ENCODE measurements at places on chromosomes 4 and X.

GRCh38 chr4:25797136-25797535 lies 65.7 kb downstream of the SEL1L3 start:
- no peak for DNase-seq

GRCh38 chr4:56696056-56696455 lies 15.0 kb upstream of the HOPX start:
- DNase-seq: no peak

- DNase-seq: no peak
These were observed 48.1 kb upstream of the ARHGEF6 start for GRCh38 chrX:136828830-136829229.

GRCh38 chr4:67883458-67883857 lies 344 bp downstream of the TMPRSS11D start:
- no peak for DNase-seq

- DNase-seq: no peak
These were observed 121.1 kb downstream of the MGST2 start for GRCh38 chr4:139786494-139787354.

- DNase-seq: peak; percentile 87
These were observed 30.0 kb downstream of the PAPSS1 start for GRCh38 chr4:107689912-107690587.

DNA sequence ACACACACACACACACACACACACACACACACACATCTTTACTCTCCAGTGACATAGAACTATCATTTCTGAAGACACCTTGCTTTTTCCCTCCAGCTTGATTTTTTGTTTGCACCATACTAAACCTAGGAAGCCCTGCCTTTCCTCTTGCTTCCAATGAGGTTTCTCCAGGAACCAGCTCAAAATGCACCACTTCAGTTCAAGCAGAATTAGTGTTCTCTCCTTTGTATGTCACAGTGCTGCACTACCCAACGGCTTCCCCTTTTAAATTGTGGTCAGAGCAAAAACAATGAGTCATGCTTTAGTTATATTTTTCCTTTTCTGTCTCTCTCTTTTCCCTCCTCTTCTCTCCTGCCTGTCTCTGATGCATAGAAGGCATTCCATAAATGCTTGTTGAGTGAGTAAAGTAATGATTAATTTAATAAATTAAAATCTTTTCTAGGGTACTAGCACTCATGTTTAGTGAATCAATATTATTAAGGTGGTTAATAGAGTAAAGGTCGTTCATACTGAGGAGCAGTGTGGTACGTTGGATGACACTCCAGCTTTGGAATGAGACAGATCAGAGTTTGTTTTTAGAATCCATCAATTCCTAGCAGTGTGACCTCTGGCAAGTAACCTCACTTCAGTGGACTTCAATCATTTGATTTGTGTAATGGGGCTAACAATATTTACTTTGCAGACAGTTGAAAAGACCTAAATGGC lies 5.9 kb downstream of the RTL3 start:
- peak; percentile 84 for DNase-seq

DNA sequence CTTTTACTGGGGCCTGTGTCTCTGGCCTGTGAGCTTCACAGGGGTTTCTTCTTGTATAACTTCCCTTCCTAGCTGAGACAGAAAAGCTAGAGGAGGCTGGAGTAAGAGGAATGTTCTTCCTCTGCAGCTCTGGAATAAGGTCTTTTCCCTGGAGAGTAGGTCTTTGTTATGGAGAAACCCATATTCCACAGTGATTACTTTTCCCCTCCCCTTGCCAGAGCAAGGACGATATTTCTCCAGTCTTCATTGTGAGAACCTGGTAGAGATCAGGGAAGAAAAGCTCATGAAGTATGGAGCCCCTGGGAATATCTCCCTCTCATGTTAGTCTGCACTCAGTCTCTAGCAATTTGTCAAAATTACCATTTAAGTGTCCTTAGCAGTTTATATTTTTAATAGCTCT lies 18.7 kb upstream of the GLRB start:
- DNase-seq: no peak

- DNase-seq: peak; percentile 18
These were observed 113.7 kb upstream of the NEXMIF start for GRCh38 chrX:75038925-75039324.

DNA sequence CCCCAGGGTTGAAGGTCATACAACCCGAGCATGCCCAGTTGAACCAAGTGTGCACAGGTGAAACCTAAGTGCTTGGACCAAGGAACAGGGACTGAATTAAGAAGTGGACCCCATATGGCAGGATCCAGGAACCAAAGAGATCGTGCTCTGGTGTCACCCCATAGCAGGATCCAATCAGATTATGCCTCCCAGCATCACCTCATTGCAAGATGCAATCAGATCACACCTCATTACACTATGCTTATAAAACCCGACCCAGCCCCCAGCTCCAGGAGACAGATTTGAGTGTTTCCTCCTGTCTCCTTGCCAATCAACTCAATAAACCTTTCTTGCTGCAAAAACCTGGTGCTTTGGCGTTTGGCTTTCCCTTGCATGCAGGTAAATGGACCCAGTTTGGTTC lies 37.6 kb downstream of the EFHC2 start:
- DNase-seq: no peak

DNA sequence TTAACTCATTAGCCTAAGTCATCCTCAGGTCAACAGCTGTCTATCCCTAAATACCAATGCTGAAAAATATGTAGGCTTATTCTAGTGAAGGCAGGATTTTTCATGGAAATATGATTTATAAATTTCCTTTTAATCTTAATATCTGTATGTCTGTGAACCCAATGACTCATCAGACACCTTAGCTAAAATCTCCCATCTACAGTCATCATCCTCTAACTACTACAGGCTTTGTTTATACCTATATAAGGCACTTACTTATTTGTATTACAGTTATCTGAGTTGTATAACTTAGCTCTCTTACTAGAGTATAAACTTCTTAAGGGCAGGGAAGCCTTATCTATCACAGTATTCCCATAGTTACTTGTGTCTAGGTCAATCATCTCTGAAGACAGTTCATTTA lies 24.2 kb downstream of the AMMECR1 start:
- peak; percentile 31 for DNase-seq

GRCh38 chr4:76579596-76580375 lies 144.8 kb downstream of the SHROOM3 start:
- no peak for DNase-seq

DNA sequence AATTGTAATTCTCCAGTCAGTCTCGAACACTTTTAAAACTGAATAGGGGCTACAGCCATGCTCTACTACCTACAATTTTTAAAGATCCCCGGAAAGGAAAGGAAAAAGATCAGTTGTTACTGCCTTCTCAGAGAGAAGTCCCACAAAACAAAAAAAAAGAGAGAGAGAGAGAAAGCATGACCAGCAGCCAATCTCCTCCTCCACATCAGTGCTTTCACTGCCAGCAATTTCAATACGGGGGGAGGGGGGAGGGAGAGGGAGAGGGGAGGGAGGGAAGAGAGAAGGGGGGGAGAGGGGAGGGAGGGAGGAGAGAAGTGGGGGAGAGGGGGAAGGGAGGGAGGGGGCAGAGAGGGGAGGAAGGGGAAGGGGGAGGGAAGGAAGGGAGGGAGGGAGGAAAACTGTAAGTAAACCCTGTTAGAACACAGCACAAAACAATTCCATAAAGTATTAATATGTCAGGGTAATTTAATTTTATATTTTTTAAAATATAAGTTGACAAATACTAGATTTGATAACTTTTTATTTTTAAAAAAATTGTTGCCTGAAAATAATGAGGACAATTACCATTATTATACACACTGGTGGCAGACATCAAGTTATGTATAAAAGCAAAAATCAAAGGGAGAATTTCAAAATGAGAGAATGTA lies 108.0 kb downstream of the LRBA start:
- DNase-seq: peak; percentile 12

DNA sequence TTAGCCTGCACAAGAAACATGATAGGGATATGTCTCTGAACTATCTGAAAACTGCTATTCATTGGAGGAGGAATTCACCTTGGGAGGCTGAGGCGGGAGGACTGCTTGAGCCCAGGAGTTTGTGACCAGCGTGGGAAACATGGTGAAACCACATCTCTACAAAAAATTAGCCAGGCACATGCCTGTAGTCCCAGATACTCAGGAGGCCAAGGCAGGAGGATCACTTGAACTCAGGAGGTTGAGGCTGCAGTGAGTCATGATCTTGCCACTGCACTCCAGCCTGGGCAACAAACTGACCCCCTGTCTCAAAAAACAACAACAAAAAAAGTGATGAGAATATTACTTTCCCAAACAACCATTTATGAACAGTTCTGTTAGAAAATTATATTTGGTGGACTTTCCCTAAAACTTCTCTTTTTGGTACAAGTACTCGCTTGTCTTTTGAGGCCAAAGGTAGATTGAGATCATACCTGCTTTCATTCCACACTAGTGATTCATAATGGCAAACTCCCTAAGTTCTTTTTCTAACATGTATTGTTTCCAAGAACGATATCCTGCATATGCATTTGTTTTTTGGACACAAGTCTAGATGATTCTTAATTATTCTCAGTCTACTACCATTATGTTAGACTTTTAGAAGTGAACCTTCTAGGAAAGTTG lies 33.4 kb downstream of the METTL14 start:
- no peak for DNase-seq

- peak; percentile 43 for DNase-seq
These were observed 22.3 kb downstream of the UGT2A2 start for GRCh38 chr4:69617083-69617694.

- DNase-seq: peak; percentile 33
These were observed 66.3 kb downstream of the TAB3 start for GRCh38 chrX:30822764-30823163.

GRCh38 chr4:114577386-114577785 lies 21.2 kb upstream of the UGT8 start:
- no peak for DNase-seq

GRCh38 chr4:177220376-177220775 lies 89.3 kb upstream of the NEIL3 start:
- peak; percentile 74 for DNase-seq

GRCh38 chr4:122827879-122828601 lies 1.4 kb downstream of the FGF2 start:
- DNase-seq: peak; percentile 72

- DNase-seq: peak; percentile 49
These were observed at the start of gene FGF2 for GRCh38 chr4:122826553-122827257. Gene FGF2, plus strand, starts transcription at chr4:122826831. Its CDS starts 344 bp downstream, at chr4:122827175.

DNA sequence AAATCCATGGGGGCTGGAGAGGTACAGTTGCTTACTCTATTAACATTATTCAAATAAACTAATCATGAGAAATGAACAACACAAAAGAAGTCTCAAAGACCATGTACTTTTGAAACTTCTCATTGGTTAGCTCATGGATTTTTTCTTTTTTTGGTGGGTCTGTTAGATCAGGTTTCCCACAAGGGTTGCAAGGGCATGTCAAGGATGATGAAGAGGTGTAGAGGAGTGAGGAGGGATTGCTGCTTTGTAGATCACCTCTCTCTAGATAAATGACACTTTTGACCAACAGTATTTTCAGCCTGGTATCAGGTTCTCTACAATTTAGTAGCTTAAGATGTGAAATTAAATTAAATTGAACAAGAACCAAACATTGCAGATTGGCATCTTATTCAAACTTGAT lies 417.9 kb upstream of the AGA start:
- no peak for DNase-seq

- no peak for DNase-seq
These were observed 121.8 kb upstream of the GALNT7 start for GRCh38 chr4:173046818-173047217.

DNA sequence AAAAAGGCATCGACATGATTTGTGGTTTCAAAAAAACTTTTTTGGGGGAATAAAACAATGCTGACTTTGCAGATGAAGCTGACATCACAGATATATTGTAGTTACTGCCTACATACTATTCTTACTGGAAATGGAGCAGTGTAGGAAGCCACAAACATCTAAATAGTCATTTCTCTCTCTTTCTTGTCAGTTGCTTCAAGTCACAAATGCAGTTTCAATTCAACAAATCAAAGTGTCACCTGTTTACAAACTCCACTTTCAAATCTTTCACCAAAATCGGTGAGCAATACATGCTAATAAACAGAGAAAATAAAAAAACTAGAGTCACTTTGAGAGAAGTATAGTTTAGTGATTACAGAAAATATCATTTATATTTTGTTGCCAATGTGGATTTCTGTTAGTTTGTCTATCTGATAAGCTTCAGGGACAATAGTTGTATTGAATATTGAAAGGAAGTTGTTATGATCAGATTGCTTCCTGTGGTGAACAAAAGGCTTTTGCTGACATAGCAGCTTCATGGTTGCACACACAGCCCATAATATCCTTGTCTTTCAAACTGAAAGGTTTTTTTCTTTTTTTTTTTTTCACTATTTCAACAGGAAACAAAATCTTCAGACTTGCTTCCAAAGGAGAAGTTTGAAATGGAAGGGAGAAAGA lies 49.7 kb upstream of the PTPN13 start:
- DNase-seq: no peak

DNA sequence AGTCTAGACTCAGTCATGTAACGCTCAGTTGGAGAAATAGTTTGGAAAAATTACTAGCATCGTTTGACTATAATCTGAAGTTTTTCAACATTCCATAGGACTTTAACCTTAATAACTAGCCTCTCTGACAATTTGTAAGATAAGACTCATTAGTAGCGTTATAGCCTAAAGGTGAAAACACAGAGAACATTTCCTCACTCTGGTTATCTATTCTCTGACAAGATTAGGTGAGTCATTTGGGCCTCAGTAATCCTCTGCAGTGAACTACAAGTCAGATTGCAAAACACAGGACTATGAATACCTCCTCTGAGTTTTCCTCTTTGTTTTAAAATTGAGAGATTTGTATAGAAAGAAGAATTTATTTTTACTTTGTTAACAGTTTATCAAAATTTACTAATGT lies 31.8 kb upstream of the PDLIM5 start:
- DNase-seq: peak; percentile 75

- no peak for DNase-seq
These were observed 2.7 kb downstream of the TKTL1 start for GRCh38 chrX:154298312-154298711.

DNA sequence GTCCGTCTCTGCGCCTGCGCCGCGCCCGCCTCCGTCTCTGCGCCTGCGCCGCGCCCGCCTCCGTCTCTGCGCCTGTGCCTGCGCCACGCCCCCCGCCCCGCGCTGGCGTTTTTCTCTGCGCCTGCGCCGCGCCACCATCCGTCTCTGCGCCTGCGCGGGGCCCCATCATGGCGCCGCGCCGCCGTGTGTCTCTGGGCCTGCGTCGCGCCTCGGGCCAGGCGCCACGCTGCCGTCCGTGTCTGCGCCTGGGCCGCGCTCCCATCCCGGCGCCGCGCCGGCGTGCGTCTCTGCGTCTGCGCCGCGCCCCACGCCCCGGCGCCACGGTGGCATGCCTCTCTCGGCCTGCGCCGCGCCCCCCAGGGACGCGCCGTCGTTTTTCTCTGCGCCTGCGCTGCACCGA lies 51.8 kb upstream of the DUX4 start:
- DNase-seq: no peak

DNA sequence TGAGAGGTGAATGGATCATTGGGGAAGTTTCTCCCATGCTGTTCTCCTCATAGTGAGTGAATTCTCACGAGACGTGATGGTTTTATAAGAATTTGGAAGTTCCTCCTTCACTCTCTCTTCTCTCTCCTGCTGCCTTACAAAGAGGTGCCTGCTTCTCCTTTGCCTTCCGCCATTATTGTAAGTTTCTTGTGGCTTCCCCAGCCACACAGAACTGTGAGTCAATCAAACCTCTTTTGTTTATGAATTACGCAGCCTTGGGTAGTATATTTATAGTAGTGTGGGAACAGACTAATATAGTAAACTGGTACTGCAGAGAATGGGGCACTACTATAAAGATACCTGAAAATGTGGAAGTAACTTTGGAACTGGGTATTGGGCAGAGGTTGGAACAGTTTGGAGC lies 7.8 kb upstream of the CTAG2 start:
- DNase-seq: no peak

GRCh38 chr4:144655491-144655890 lies 9.5 kb downstream of the HHIP start:
- peak; percentile 53 for DNase-seq

GRCh38 chr4:31283679-31284078 lies 563.5 kb downstream of the PCDH7 start:
- no peak for DNase-seq
